ENCODE measurements at places on chromosomes 12 and 14.

GRCh38 chr14:24692382-24693352, 58.7 kb upstream of the GZMB start:
- DNase-seq = no peak

- no peak for DNase-seq
Observed at GRCh38 chr14:68924186-68925158, 54.6 kb downstream of the ACTN1 start.

GRCh38 chr12:39892146-39892545, 213.7 kb downstream of the SLC2A13 start:
- DNase-seq = no peak

GRCh38 chr12:8446642-8447547, 8.9 kb upstream of the CLEC6A start:
- DNase-seq = no peak

DNA sequence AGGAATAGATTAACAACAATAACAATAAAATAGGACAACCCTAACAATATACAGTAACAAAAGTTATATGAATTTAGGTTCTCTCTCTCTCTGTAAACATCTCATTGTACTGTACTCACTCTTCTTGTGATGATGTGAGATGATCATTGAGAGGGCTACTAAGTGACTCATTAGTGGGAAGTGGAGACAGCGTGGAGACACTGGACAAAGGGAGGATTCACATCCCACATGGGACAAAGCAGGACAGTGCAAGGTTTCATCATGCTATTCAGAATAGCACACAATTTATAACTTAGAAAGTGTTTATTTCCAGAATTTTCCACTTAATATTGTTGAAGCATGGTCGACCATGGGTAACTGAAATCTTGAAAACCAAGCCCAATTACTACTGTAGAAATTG, 26.0 kb upstream of the SPATA7 start:
- peak; percentile 67 for DNase-seq

- peak; percentile 20 for DNase-seq
Observed at GRCh38 chr12:130838284-130838950, 633 bp downstream of the STX2 start.

- no peak for DNase-seq
Observed at GRCh38 chr14:23861666-23862065, 91.9 kb upstream of the DHRS4 start.

DNA sequence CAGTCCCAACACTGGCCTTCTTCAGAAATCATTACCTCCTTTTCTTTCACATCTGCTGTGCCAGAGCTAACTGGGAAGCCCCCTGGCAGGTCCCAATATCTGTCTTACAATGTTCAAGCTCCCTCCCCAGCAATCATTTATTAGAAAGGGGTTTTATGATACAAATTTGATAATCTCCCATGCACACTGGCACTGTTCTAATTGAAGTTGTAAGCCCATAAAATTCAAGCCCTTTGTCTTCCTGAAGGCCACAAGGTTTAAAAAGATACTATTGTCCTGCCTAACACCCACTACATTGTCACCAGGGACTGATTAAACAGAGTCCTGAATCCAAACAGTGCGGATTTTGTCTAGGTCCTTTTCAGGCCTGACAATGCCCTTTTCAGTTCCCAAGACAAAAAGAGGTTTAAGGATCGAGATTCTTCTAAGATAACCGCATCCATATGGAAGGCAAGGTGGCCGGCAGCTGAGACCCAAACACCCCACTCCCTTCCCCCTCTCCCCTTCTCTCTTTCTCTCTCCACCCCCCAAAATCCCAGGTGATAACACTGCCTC, 3.3 kb downstream of the NKX2-8 start:
- no peak for DNase-seq

DNA sequence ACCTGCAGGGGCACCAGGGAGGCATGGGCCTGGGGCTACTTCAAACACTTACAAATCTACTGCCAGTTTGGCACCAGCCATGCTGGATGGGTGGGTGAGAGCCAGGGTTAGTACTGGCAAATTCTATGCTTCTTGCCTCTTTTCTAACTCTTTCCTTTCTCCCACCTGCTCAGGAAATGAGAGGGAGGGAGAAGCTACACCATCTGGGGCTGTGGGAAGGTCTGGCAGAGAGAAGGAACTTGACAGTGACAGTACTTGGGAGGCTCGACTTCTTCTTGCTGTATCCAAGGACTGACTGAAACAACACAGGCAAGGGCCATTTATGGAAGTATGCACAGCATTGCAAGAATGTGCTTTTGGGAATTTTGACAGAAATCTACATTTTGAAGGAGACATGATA, 149.6 kb upstream of the DYRK2 start:
- DNase-seq = no peak

GRCh38 chr14:24881116-24881893, 168.6 kb downstream of the STXBP6 start:
- no peak for DNase-seq

DNA sequence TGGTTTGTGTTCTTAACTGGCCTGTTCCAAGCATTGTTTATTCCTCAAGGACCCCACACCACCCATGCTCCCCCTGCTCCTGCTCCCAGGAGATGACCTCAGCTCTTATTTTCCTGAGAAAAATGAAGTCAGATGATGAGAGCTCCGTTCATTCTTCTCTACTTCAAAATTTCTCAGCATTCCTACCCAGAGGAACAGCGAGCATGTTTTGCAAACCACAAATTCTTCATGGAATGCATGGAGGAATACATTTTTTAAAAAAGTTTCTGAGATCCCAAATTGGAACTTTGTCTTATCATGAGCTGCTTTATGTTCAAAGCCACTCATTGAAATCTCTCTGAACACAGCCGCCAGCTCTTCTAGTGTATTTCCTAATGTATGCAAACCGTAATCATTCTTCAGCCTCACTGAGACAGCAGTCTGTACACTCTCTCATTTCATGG, 44.9 kb downstream of the SYNE2 start:
- DNase-seq = no peak

- no peak for DNase-seq
Observed at GRCh38 chr12:59085690-59086089, 165.4 kb upstream of the LRIG3 start.

DNA sequence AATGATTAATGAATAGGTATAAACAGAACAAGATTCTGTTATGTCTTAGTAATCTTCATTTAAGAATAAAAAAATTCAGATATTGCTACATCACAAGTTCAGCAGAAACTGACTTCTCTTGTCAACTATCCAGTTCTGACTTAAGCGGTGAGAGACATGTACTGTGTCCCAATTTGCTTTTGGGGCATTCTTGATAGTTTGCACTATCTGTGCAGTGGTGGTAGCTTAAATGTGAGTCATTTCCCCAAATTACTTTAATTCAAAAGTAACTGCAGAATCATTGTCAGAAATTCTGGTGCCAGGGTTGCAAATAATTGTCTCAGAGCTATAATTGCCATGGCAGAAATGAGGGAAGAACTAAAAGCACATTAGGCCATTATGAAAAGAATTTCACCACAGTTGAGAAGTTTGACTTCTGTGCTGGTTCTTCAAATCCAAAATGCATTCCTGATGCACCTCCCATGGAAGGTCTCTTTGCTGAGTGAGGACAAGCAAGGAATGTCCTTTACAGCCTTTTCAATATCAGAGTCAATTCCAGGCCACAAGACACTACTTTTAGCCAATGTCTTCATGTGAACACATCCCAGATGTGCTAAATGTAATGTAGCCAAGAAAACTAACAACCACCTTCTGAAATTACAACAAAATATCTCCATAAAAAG, 304.7 kb downstream of the SSPN start:
- DNase-seq = no peak

DNA sequence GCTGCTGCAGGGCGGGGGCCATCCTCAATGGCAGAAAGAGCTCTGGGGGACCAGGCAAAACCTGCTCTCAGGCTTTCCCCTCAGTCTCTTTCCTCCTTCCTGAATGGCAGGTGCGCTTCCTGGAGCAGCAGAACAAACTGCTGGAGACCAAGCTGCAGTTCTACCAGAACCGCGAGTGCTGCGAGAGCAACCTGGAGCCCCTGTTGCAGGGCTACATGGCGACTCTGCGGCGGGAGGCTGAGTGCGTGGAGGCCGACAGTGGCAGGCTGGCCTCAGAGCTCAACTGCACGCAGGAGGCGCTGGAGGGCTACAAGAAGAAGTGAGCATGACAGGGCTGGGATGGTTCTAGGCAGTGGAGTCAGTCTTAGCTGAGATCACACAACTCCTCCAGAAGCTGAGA, 22.9 kb upstream of the KRT83 start:
- DNase-seq = no peak

DNA sequence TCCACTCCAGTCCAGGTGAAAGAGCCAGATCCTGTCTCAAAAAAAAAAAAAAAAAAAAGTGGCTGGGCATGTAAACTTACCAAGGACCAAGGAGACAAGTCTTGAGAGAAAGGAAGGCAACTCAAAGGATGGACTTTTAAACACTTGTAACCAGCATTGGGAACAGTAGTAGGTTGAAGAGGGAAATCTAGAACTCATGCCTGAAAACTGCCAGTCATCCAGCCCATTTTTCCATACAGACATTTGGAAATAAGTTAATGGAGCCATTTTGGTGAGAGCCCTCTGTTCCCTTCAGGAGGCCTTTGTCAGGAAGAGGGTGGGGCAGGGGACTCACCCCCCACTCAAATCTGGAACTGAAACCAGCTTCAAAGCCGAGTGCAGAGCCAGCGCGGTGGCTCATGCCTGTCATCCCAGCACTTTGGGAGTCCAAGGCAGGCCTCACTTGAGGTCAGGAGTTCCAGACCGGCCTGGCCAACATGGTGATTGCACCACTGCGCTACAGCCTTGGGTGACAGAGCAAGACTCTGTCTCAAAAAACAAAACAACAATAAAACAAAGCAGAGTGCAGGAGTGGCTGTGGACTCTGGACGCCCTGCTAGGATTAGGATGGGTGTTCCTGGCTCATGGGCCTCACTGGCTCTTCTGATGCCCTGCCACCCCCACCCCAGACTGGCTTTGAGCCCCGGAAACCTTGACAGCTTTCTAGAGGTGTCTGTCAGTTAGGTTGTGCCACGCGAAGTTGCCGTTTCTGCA, 1.6 kb upstream of the MLXIP start:
- no peak for DNase-seq

- no peak for DNase-seq
Observed at GRCh38 chr14:22403296-22403695, 185.7 kb downstream of the DAD1 start.

- no peak for DNase-seq
Observed at GRCh38 chr14:22870811-22871223, 723 bp upstream of the LRP10 start.

DNA sequence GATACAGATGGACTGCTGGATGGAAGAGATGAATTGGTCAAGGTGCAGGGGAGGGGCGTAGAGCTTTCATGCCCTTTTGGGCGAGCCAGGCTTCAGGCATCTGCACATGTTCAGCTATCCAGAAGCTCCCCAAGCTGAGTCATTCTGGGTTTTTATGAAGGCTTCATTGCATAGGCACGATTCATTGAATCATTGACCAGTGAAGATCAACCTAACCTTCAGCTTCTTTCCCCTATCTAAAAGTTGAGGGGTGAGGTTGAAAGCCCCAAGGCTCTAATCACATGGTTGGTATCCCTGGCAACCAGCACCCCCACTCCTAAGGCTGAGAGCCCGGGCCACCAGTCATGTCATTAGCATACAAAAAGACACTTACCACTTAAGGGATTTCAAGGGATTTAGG, 36.3 kb downstream of the RPS29 start:
- DNase-seq = no peak

DNA sequence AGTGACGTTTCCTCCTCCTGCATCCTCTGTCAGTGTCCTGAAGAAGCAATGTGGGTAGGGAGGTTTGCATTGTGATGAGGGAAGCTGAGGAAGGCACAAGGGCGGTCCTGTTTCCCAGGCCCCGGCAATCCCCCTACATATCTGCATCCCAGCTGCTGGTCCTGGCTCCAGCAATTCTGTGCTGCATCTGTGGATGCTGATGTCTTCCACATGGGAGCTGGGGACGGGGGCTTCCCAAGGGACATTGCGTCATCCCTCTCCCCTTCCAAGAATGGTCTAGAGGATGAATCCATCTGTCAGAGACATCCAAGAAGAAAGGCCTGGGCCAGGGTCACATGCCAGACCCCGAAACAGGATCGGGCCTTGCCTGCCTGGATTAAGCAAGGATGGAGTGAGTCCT, 52.1 kb downstream of the TSPAN11 start:
- no peak for DNase-seq

- no peak for DNase-seq
Observed at GRCh38 chr14:79293482-79294177, 917.7 kb downstream of the DIO2 start.

DNA sequence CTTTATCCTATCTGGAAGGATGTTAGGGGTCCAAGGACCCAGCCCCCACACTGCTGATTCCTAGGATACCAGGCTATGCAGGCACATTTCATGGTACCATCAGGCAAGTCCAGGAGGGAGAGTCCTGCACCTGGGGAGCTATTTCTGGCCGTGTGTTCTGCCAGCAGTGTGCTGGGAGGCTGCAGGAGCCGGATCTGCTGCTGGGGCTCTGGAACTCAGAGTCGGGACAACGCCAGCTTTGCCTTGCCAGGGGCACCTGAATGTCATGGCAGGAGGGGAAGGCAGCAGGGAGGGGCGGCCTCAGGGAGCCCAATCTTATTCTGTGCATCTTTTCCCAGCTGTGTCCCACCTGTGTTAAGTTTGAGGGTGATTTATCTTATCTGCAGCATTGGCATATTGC, 17.8 kb downstream of the SRRM4 start:
- no peak for DNase-seq

GRCh38 chr12:53751336-53752191, at the start of gene CISTR:
Gene CISTR (minus strand): TSS chr12:53751979.
- no peak for DNase-seq

DNA sequence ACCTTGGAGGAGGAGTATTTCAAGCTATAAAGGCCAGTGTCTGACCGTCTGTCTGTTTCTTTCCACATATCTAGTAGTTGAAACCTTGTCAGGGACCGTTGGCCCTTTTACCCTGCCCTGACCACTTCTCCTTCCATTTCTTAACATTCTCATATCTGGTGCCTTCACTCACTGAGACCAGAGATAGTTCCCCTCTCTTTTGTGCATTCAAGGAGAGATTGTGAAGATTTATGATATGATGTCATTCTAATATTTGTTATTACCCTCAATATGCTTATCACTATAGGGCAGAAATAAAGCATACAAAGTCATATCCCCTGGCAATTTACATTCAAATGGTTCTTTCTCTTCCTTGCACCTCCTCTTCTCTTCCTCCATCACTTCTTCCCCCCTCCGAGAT, 83.3 kb downstream of the PLXNC1 start:
- no peak for DNase-seq

- DNase-seq = no peak
Observed at GRCh38 chr12:90953956-90954421, 987 bp downstream of the CCER1 start.

DNA sequence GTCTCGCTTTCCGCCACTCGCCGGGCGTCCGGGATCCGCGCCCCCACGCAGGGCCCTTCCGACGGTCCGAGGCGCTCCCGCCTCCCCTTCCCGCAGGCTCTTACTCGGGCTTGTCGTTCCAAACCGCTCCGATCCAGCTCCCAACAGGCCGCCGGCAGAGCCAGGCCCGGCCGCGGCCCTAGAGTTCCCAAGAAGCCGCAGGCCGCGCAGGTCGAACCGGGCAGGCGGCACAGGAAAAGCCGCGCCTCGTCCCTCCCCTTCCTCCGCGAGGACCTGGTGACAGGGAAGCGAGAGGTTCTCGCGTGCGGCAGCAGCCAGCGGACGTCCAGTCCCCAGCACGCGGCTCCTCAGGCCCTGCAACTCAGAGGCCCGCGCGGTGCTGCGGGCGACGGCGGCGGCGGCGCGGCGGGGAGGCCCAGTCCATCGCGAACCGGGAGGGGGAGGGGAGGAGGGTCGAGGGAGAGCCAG, 272 bp downstream of the HECTD1 start:
- DNase-seq = no peak
